COR-L47 (cell line): ENCODE measurements at places on chromosomes 16 and 17.

DNA sequence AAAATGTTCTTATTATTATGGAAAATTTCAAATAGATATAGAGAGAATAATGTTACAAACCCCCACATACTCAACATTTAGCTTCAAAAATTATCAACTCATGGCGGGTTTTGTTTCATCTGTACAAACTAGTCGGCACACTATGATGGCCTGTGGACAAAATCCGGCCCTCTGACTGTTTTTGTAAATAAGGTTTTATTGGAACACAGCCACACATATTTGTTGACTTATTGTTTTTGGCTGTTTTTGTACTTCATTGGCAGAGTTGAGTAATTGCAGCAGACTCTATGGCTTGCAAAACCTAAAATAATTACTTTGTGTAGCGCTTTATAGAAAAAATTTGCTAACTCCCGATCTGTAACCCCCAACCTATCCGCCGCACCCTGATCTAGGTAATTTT, 41.4 kb upstream of the CLEC18A start:
- DNase-seq: no peak

DNA sequence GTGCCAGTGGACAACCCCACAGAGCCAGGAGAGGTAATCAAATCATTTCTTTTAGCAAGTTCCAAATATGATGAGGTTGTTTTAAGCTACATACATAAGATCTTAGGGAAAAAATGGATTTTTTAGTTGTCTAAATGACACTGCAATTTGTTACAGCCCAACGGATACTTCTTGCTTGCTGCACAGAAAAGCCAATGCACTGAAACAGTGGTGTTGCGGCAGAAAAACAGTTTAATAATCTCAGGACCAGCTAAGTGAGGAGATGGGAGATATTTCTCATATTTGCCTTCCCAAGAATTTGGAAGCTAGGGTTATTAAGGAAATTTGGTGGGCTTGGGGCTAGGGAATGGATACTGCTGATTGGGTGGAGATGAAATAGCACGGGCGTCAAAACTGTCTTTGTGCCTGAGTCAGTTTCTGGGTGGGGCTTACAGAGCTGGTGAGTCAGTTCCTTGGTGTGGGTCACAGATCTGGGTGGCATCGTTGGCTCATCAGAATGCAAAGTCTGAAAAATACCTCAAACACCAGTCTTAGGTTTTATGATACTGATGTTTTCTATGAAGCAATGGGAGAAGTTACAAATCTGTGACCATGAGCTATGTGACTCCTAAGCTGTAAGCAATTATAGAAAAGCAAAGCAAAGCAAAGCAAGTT, 255.4 kb downstream of the IRX3 start:
- no peak for DNase-seq

- no peak for DNase-seq
Observed at GRCh38 chr17:535198-535597, 179.4 kb downstream of the VPS53 start.

- DNase-seq: no peak
Observed at GRCh38 chr17:50609380-50610074, 25.2 kb upstream of the ABCC3 start.

DNA sequence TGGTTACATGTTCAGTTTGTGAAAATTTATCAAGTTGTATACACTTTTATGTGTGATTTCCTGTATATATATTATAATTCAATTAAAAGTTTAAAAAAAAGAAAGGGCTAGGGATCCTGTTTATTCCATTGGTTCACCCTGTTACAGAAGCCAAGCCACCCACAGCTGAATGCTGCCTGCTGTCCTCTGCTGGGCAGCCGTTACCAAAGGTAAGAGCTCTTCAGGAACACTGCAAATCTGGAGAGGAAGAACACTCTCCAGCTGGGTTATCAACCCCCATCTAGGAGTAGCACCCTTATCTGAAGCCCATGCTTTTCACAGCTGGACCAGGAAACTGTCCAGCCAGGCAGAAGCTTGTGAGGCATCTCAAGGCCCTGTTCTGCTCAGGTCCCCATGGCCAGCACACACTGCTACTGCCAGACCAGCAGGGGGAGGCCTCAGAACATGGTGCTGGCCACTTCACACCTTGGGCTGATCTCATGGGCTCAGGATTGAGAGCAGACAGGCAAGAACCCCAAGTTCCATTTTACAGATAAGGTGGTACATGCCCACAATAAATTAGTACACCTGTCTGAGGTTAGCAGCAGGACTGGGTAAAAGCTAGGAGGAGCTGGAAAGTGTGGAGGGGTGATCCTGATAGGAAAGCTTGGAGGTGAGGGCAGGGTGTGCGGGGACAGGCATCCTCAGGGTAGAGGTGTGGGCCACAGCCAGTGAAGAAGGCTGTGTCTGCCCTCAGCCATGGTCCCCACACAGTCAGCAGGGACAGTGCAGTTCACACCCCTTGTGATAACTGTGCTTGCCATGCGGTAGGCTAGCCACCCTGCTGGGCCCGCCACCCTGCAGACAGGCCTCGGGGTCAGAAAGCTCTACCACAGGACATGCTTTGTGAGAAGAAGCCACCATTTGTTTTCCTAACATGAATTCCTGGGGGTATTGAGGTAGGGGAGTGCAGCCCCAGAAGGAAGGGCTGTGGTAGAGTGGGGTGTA, 54.3 kb upstream of the SREBF1 start:
- peak; percentile 22 for DNase-seq

DNA sequence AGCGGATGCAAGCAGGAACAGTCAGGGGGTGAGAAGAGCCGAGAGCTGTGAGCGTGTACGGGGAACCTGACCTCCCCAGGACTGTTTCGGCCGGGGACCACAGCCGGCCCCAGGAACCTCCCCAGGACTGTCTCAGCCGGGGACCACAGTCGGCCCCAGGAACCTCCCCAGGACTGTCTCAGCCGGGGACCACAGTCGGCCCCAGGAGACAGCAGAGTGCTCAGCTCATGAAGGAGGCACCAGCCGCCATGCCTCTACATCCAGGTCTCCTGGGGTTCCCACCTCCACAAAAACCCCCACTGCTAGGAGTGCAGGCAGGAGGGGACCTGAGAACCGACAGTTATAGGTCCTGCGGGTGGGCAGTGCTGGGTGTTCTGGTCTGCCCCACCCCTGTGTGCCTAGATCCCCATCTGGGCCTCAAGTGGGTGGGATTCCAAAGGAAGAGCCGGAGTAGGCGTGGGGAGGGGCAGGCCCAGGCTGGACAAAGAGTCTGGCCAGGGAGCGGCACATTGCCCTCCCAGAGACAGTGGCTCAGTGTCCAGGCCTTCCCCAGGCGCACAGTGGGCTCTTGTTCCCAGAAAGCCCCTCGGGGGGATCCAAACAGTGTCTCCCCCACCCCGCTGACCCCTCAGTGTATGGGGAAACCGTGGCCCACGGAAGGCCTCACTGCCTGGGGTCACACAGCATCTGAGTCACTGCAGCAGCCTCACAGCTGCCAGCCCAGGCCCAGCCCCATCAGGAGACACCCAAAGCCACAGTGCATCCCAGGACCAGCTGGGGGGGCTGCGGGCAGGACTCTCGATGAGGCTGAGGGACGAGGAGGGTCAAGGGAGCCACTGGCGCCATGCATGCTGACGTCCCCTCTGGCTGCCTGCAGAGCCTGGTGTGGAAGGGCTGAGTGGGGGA, 4.3 kb downstream of the RHBDF1 start:
- no peak for DNase-seq

DNA sequence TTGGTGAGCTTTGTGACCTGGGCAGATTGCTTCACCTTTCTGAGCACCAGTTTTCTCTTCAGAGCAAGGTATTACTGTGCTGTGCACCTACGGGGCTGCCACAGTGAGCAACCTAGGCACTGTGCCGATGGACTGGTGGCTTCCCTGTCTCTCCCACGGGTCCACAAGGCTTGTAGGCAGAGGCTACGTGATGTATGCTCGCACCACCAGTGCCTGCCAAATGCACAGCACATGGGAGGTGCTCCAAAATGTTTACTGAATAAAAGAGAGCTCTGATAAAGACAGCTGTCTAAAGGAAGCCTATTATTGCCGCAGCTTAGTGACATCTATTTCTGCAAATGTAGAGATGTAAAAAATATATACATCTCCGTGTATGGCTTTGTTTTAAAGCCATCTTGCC, 139.2 kb downstream of the CDK5R1 start:
- peak; percentile 63 for DNase-seq

GRCh38 chr17:36657763-36658490, 56.5 kb downstream of the MRM1 start:
- DNase-seq: no peak

DNA sequence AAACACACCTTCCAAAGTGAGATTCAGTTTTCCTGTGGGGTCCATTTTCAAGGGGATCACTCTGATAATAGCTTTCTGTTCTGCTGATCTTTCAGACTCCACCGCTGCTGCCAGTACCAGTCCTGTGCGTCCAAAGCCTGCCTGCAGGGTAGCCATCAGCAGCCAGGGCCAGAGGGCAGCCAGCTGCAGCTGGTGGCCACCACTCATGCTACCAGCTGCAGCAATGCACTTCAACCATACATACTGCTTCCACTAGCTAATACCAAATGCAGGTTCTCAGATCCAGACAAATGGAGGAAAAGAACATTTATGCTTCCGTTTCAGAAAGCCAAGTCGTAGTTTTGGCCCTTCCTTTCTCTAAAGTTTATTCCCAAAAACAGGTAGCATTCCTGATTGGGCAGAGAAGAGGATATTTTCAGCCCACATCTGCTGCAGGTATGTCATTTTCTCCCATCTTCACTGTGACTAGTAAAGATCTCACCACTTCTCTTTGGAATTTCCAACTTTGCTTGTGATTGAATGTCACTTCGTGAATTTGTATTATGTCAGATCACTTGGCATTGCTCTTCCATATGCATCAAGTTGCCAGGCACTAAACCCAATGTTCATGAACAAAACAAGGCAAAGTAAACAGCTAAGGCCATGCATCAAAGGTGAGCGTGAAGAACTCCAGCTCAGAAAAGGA, 1.8 kb downstream of the RNF43 start:
- no peak for DNase-seq

GRCh38 chr16:65176603-65177002, 54.7 kb upstream of the CDH11 start:
- no peak for DNase-seq

- no peak for DNase-seq
Observed at GRCh38 chr16:52997922-52998321, 54.8 kb downstream of the CHD9NB start.

- DNase-seq: no peak
Observed at GRCh38 chr17:31320241-31320640, 1.2 kb downstream of the EVI2A start.

- DNase-seq: no peak
Observed at GRCh38 chr16:82655072-82655714, 28.4 kb downstream of the CDH13 start.

DNA sequence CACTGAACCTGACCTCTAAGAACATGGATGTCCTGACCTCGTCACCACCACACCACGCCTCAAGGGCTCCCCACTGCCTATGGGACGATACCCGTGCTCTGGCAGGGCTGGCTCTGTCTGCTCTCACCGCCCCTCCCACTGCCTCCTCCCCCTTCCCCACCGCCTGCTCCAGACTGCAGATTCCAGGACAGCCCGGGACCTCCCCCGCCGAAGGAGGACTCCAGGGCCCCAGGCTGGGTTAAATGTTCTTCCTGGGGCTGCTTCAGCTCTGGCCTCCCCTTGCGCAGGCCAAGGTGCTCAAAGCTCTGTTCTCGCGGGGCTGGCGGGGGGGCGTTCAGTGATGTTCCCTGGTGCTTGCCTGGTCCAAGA, 3.1 kb downstream of the NPW start:
- DNase-seq: no peak

DNA sequence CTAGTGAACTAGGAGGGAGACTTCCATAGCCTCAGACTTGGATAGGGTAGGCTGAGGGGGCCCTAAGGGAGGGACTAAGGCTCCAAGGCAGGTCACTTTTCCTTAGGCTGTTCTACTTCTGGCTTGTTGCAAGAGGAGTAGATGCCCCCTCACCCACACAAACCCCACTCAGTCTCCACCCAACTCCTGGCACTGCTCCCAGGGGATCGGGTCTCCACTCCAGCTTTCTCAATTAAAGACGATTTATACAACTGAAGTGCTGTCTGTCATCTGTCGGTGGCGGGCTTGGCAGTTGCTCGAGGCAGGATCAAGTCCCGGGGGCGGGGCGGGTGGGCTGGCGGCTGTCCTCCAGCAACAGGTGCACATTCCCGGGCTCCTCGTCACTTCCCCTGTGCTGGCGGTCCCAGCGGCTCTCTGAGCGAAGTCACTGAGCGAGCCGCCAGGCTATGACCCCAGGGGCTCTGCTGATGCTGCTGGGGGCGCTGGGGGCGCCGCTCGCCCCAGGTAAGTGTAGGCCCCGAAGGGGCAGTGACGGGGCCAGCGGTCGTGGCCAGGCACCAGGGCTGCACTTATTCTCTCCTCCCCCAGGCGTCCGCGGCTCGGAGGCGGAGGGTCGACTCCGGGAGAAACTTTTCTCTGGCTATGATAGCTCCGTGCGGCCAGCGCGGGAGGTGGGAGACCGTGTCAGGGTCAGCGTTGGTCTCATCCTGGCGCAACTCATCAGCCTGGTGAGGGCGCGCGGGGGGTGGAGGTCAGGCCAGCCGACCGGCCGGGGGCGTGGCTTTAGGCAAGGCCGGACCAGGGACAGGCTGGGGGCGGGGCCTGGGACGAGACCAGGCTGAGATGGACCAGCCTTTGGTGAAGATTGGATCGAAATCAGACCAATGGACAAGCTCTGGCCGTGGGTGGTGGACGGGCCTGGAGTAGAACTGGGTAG, at the start of gene CHRNB1:
CHRNB1 (plus strand) TSS at position 380 of the 937 bp plus-strand sequence; CDS start at position 447, 67 bp downstream.
- DNase-seq: no peak

GRCh38 chr16:81106826-81107503, 10.8 kb upstream of the GCSH start:
- DNase-seq: no peak

- DNase-seq: peak; percentile 12
Observed at GRCh38 chr16:65117811-65118448, 3.9 kb downstream of the CDH11 start.

GRCh38 chr17:73351764-73352163, 40.0 kb upstream of the CDC42EP4 start:
- DNase-seq: no peak
